CD4-positive, alpha-beta memory T cell (primary cell): ENCODE measurements at places on chromosomes 7 and 10.

GRCh38 chr10:121696854-121697253 is 98.6 kb upstream of the FGFR2 start:
- no peak for DNase-seq

DNA sequence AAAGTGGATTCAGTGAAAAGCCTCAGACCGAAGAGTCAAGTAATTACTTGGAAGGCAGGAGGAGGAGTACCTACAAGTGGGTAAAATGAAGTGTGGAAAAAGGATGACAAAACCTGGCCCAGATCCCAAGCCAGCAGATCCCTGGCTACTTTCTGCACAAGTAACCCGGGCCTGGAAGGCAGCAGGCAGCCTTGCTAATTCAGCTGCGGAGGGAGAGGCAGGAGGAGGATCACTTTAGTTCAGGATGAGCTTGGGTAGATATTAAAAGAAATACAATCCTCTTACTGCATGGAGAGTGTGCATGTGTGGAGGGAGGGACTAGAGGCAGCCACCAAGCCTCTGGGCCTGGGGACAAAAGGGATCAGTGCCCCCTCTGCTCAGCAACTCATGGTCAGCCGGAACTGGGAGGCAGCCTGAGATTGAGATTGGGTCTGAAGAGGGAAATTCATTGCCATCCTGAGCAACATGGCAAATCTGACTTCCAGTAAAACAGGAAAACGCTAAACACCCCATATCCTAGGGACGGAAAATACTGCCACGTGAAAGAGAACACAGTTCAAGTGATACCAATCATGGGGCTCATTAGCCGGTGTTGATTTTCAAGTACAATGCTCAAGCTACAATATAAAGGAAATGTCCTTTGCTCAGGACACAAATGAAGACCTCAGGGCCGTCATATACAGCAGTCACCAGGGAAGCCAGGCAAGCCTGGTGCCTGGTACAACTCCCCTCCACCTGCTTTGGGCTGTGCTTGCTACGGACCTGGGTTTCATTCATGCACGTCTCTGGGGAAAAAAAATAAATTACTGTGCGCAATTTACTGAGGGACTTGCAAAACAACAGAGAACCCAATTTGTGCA is 1.3 kb downstream of the AMPH start:
- no peak for DNase-seq

- DNase-seq = no peak
Measured at GRCh38 chr7:18109762-18110161, 82.1 kb upstream of the PRPS1L1 start.

DNA sequence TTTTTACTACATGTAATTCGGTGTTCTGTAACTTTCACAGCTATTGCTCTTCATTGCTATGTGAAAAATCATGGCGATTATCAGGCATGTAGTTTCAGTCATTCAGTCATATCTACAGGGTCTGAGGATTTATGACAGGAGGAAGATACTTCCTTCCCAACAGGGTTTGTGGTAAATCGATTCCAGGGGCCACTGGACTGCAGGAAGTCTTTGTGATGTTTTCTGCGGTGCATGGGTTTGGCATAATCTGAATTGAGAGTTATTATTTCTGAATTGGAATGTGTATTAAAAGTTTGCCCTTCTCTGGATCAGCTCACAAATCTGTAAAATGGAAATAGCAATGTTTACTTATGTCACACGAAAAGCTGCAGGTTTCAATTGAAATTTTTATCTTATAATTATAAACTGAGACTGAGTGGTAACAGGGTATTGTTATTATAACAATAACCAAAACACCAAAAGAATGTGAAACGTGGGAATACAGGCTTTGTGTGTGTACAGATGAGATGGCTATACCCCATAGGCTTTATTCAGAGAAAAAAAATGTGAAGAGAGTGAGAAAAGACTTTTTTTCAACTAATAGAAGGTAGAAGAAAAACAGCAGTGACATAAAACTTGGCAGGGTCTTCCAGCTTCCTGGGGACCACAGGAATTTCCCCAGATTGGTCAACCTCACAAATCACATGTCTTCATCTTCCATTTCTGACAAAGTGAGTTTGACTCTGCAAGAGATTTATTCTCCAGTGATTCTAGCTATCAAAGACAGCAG is 307.7 kb upstream of the NFE2L3 start:
- DNase-seq = no peak

DNA sequence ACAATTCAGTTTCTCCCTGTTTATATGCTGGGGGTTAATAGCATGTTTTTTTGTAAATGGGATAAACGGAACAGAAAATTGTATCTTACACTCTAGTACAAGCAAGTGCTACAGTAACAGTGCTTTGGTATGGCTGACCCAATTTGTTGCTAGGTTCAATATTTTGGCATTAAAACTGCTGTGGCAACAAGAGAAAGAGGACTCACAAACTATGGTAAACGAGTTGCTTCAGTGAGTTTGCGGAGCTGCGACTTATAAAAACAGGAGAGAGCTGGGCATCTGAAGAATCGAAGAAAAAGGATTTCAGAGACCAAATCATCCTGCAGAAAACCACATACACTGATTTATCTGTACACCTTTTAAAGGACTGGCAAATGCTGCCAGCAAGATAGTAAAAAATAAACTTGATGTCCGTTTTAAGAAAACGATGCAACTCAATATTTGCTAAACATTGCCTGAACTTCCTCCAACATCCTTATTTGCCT is 2.2 kb downstream of the GLUD1 start:
- DNase-seq = peak; percentile 49

DNA sequence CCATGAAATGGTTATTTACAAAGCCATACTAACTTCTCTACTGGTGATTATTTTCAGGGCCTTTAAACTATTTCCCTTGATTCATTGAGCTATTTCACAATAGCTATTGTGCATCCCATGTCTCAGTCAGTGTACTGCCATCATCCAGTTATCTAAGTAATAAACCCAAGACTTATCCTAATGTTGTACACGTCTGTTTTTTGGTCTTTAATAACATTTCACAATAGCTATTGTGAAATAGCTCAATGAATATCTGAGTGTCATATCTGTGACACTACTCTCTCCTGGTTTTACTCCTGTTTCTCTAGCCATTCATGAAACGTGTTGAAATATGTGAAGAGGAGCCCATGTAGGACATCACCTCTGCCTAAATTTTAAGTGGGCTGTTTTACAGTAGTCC is 36.5 kb upstream of the TMEM140 start:
- no peak for DNase-seq

- DNase-seq = peak; percentile 8
Measured at GRCh38 chr7:22173685-22174573, 183.0 kb downstream of the RAPGEF5 start.

DNA sequence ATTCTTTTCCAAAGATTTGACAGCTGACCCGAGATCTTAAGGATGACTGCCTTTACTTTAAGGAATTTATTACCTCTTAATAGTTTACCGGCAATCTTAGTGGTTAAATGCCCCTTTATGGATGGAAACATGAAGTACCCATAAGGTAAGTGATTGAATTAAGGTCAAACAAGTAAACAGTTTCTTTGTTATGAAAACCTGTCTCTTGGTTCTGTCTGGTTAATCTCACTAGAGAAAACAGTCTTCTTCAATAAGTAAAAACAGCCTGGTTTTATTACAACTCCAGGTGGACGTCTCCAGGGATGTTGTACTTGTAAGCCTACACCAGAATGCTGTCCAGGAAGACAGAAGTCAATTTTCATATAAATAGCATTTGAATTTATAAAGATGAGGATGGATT is 161.8 kb upstream of the MTPN start:
- no peak for DNase-seq

DNA sequence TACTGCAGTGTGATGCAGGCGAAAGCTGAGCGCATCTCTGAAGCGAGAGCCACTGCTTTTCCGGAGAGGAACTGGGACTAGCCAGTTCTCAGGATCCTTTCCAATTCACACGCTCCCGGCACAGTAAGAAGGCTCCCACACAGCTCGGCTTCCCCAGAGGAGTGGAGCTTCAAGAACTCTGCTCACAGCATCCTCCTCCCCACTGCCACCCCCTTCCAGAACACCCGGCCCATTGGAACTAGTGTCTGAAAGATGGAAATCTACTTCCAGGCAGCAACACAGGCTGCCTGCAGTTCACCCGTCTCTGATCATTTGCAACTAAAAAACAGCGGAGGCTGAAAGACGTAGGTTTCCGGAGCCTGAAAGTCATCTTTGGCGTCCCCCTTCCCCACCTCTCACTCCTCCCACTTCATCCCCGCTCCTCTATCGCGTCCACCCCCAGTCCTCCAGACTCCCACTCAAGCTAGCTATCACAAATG is at the start of gene DGKB:
Gene DGKB, minus strand, starts transcription at position 163 of the 479 bp plus-strand sequence.
- DNase-seq = no peak

DNA sequence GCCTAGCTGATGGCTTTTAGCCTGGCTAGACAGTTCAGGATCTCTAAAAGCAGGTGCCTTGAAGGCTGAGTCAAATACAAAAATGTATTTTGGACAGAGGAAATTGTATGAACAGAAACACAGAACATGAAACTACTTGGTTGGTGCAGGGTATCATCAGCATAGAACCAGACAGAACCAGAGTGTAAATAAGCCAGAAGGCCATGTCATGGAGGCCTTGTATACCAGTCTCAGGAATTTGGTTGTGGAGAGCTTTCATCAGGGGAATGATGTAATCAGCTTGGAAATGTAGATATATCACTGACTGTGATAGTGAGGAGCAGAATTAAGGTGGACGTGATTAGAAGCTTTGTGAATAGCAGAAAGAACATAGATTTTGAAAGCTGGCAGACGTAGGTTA is 82.9 kb downstream of the CFTR start:
- no peak for DNase-seq

- no peak for DNase-seq
Measured at GRCh38 chr7:41287559-41288335, 415.1 kb downstream of the INHBA start.

- no peak for DNase-seq
Measured at GRCh38 chr7:66308411-66308810, 103.3 kb downstream of the TPST1 start.

- DNase-seq = no peak
Measured at GRCh38 chr7:155832581-155832981, 20.3 kb upstream of the SHH start.

DNA sequence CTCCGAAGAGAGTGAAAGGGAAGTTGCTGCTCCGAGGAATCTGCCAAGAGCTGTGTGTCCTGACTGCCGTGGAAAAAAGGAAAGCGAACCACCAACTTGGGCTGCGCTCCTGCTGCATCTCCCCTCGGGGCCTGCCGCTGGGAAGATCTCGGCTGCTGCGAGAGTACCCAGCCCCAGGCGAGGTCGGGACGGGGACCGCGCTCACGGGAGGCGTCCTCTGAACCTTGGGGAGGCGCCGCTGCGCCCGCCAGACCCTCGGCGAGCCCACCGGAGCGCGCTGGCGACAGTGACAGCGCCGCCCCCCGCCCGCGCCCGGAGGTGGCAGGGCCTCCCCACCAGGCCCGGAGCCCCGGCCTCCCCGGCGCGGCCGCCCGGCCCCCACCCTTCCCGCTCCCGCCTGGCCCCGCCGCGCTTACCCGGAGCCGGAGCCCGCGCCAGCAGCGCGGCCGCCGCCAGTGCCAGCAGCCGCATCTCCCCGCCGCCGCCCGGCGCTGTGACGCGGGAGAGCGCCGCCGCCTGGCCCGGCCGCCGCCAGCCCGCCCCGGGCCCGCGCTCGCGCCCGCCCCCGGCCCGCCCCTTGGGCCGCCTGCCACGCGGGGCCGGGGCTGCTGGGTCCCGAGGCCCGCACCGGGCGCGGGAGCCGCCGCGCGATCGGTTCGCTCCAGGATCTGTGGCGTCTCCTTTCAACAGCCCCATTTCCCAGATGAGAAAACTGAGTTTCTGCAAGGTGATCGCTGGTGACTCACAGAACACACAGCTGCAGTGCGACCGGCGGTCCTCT is at the start of gene VSTM4:
Gene VSTM4, minus strand, starts transcription at position 508 of the 781 bp plus-strand sequence. Its CDS starts 37 bp downstream, at position 471.
- DNase-seq = no peak

GRCh38 chr10:66925896-66926715 is at the start of gene LRRTM3:
Gene LRRTM3, plus strand, starts transcription at chr10:66926036.
- DNase-seq = peak; percentile 7

GRCh38 chr7:183496-184292 is 8.7 kb upstream of the FAM20C start:
- DNase-seq = no peak

DNA sequence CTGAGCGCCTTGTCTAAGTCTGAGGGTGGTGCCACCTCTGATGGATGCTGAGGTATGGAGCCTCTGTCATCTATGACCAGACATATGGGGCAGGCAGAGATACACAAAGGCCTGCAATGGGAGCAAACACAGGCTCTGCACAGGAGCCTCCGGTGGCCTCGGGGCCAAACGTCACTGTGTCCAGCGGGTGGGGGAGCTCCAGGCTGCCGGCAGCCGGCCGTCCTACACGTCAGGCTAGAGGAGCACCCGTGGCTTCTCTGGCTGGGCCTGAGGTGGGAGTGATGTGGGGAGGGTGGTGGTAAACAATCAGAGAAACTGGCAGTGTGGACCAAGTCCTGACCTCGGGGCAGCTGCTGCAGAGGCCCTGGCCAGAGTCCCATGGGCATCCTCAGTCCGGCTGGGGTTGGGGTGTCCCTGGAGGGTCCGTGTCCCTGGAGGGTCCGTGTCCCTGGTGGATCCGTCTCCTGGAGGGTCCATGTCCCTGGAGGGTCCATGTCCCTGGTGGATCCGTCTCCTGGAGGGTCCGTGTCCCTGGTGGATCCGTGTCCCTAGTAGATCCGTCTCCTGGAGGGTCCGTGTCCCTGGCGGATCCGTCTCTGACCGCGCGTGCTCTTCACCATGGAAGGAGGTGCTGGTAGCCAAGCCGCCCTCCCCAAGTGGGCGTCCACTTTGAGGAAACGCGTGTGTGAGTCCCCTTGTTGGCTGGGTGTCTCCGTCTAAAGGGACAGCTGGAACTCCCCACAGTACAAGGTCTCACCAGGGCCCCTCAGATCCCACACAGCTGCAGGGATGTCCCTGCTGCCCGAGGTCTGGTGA is 24.2 kb upstream of the FAM20C start:
- DNase-seq = no peak

- no peak for DNase-seq
Measured at GRCh38 chr10:34918060-34918775, 103.1 kb upstream of the PARD3 start.

GRCh38 chr7:157380416-157380815 is 43.6 kb downstream of the DNAJB6 start:
- no peak for DNase-seq

DNA sequence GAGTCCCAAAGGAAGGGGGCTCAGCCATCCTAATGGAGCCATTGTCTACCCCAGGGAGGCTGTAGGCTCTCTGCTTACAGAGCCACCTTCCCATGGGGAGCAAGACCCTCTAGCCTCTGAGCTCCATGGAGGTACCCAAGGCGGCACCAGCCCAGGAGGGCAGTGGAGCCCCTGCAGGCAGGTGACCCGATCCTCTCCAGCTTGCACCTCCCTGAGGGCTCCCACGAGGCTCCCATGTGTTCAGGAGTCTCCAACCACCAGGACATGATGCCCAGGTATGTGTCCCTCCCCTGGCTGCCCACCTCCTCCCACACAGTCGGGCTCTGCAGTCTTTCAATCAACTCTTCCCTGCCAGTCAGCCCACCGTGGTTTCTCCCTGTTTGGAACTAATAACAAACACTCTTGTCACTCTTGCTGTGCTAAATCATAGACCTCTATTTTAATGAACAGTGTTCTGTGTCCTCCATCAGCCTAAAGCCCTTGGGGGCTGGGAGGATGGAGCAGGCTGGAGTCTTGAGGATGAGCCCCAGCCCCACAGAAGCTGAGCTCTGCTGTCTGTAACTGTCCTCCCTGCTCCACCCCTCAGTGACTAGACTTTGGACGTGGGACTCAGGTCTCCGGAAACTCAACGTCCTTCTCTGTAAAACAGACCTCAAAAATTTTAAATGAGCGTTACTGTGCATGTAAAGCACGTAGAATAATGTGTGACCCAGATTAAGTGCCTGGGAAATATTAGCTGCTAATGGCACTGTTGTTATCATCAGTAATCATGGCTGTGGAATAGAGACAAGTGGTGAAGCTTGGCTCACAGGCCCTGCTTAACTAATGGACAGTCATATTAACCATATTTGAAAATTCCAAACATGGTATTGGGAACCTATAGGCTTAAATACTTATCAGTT is 298.9 kb downstream of the WDR37 start:
- no peak for DNase-seq
